NCI-H446 (cell line): ENCODE measurements at places on chromosomes 12 and 14.

GRCh38 chr12:18849080-18849479 lies 111.2 kb downstream of the CAPZA3 start:
- no peak for DNase-seq

DNA sequence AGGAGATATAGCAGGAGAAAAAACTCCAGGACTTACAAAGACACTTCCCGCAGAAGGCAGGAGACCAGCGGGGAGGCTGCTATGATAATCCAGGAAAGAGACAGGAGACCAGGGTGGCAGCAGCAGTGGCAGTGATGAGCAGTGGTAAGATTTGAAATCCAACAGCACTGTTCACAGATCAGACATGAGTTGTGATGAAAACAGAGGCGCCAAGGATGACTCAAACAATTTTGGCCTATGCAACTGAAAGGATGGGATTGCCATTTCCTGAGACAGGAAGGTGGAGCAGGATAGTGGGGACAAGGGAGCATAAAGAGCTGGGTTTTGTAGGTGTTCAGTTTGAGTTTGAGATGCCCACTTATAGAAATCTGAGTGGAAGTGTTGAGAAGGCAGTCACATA lies 108.6 kb upstream of the DYRK2 start:
- no peak for DNase-seq

DNA sequence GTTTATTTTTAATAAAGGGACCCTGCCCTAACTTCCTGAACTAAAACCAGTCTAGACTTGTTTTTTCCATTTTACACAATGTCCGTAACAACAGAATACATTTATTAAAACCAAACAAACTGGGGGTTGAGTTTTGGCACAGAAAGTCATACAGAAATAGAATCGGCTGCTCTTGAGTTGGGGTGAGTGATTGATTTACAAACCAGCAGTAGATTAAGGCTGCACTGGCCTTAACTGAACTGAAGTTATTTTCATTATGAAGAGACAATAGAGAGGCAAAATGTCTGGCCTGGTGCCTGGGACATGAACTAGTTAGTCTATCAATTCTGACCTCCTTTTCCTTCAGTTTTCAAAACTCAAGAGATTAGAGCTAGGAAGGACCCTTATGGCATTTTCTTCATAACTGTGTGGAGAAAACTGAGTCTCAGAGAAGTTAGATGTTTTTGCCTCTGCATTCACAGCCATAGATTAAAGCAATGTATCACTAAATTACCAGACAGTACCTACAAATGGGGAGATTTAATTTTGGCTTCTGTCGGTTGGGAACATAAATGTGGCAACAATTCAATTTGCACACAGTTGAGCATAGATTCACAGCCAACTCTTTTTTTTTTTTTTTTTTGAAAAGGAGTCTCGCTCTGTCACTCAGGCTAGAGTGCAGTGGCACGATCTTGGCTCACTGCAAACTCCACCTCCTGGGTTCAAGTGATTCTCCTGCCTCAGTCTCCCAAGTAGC lies 19.8 kb upstream of the MGP start:
- peak; percentile 34 for DNase-seq

DNA sequence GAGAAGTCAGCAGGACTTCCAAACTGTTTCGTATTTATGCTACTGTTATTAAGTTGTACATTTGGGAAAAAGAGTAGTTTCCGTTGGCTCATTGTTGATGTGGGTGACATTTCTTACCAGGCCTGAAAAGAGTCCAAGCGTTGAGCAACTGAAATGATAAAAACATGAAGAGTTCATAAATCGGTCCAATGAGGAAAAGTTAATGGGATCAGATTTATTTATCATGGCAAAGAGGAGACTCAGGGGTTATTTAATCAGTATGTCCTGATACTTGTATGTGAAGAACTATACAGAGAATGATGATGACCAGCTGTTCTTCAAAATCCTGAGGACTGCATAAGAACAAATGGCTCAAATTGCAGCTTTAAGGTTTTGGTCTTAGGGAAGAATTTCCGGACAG lies 7.7 kb downstream of the VRK1 start:
- peak; percentile 27 for DNase-seq

DNA sequence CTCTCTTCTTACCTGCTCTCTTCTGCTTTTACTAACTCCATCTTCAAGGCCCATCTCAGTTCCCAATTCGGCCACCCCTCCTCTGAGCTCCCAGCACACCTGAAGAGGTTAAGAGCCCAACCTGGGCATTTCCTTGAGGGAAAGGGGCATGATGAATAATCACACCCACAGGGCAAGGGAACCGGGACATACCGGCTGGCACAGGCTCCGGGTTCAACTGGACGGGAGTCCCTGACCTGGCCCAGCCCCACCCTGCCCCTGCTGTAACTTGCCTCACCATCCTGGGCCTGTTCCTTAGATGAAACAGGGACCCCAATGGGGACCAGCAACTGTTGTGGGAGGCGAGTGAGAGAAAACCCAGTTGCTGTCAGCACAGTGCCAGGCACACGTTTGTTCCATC lies 8.5 kb downstream of the CCDC85C start:
- DNase-seq: no peak
